ENCODE measurements at places on chromosomes 5 and 9.
A peak's percentile ranks its signal among the peaks of the same experiment; 100 is the strongest.

GRCh38 chr5:108036482-108036881 lies 345.4 kb downstream of the FBXL17 start:
- no peak for DNase-seq

- no peak for DNase-seq
These were observed 231.3 kb downstream of the ZSWIM6 start for GRCh38 chr5:61563401-61563800.

DNA sequence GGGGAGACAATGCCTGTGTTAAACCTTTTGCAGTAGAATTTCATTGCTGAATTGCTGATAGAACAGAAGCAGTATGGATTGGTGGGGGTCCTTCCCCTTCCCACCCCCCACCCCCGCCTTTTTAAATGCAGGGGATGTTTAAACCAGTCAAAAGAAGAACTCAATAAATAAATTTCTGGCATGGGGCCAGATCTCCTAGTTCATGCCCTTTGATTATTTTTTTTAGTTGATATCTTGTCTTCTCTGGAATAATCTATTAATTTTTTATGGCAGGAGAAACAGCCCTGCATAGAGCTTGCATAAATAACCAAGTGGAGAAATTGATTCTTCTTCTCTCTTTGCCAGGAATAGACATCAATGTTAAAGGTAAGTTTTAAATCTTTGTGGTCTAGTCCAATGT lies 72.8 kb downstream of the SLF1 start:
- no peak for DNase-seq

- DNase-seq = no peak
These were observed 114.9 kb upstream of the ATP10B start for GRCh38 chr5:160966921-160967320.

GRCh38 chr5:6483880-6484382 lies 35.3 kb downstream of the UBE2QL1 start:
- no peak for DNase-seq

- DNase-seq = no peak
These were observed 473.6 kb upstream of the TNC start for GRCh38 chr9:115591584-115591984.

DNA sequence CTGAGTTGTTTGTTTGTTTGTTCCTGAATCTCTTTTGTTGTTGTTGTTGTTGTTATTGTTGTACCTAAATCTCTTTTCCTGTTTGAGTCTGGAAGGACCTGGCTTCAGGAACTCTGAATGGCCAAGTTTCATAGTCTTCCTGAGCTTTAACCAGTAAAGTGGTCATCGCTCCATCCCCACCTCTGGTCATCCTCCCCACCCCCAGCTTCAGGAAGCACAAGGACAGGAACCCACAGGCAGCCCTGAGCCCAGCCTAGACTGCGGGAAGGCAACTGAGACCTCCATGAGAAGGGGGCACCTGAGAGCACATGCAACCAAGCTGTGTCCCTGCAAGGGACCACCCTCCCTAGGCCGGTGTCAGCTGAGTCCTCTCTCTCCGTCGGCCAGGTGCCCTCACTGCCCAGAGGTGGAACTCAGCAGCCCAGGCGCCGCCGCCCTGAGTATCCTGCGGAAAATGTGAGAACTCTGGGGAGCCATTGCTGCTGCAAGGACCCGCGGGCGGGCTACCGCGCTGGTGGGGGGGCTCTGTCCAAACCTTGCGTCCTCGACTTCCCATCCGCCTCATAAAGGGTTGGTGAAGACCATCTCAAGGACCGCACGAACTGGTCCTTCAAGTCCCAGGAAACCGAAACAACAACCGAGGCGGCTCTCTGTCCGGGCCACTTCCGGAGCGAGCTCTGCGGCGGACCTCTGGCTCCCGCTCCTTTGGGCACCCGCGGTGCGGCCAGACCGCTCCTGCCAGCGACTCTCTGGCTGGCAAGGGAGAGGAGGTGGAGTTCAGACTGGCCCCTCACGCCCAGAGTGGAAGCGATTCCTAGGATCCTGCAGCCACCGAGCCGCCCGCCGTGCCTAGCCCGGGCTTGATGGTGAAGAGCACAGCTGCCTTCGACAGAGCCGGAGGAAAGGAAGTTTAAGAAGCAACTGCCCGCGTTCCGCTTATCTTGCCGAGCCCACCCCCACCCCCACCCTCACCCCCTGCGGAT lies 4.2 kb downstream of the BARX1 start:
- no peak for DNase-seq

GRCh38 chr5:33588654-33589372 lies 148.0 kb downstream of the TARS1 start:
- peak; percentile 15 for DNase-seq

All from stimulated activated CD4-positive, alpha-beta T cell treated with anti-CD3 and anti-CD28 coated beads, Interleukin-12 subunit alpha, Interleukin-12 subunit beta, amount 100 ng/mL, for 48 hours (primary cell).